Uterus (tissue), 4 donors: ENCODE measurements at places on chromosomes 3 and 15. TPM values are rescaled to one million over a fixed set of nuclear protein-coding genes. Genes with fewer than 3 reads are reported as not detected.

- no peak for DNase-seq
Measured at GRCh38 chr3:64067506-64068346, 44.4 kb upstream of the PSMD6 start.

The RASL12 gene
- 116 TPM for total RNA-seq

DNA sequence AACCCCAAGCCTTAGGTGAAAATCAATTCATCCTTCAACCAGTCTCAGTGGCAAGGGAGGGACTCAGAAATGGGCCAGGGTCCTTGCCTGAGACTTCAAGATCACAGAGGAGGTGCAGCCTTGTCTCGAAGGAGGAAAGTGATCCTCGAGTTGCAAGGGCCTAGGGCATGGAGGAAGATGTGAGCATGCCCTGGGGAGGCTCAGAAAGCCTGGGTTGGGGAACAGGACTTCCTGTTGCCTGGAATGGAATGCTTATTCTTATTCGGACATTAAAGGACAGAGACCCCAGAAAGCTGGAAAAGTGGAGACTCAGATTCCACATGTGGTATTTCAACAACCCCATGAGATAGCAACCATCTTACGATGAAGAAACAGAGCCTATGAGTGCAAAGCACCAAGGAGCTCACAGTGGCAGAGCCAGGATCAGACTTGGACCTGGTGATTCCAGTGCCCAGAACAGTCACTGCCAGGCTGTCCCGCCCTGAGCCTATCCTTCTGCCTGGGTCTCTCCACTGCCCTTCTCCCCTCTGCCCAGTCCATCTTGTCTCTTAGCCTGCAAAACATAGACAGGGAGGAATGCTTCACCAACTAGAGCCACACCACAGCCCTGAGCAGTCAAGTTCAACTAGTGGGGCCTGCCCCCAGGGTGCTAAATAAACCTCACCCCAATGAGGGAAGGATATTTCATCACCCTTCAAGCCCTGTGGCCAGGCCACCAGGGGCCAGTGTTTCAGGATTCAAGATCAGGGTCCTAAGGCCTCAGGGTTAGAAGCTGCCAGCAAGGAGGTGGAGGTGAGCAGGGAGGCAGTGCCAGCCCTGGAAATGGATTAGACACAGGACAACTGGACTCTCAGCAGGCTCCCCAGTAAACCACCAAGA, 21.9 kb downstream of the DAPK2 start:
- DNase-seq: no peak

DNA sequence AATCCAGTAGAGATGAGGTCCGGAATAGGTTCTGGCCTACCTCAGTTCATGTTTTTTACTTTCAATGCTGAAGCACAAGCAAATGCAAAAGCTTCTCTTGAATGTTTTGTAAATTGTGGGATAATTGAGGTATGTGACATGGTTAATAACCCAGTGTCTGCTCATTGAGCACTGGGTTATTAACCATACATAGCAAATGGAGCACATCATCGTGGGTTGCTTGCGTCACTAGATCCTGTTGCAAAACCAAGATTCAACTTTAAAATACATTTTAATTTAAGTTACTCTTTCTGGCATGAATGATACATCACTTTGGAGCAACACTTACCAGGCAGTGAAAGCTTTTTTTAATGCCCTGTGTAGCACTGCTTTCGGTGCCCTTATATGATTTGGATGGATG, 165.6 kb downstream of the IGF1R start:
- no peak for DNase-seq

GRCh38 chr3:126261037-126261436, 80.7 kb upstream of the ALDH1L1 start:
- DNase-seq: peak; percentile 84

GRCh38 chr3:104717828-104718196, 648.9 kb upstream of the ALCAM start:
- no peak for DNase-seq

The SLC25A38 gene
- 30.3 TPM for total RNA-seq

DNA sequence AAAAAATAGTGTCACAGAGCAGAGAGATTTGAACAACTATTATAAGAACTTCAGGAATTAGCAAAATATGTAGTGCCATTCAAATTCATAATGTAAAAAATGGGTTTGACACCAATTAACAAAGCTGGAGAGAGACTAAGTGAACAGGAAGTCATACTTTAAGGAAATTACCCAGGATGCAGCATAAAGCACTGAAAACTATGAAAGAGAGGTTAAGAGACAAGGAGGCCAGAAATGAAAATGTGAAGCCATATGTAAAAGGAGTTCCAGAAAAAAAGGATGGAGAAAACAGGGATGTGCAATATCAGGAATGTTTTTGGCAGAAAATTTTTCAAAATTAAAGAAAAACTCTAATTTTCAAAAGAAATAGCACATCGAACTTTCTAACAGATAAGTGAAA, 57.6 kb downstream of the SLCO2A1 start:
- DNase-seq: no peak

DNA sequence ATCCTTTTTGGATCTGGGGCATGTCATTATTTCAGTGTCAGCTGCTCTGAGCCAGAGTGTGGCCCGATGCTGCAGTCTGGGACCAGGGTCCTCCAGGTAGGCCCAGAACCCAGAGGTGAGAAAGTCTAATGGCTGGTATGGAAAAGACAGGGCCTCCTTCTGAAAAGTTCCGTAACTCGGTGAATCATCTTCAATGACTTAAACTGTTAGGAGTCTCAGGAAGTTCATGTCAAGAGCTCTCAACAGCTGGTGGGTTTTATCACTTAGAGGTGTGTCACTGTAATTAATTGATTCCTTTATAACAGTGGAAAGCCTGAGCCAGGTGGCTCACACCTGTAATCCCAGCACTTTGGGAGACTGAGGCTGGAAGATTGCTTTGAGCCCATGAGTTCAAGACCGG, 28.5 kb upstream of the PDE8A start:
- no peak for DNase-seq

The RPN1 gene
- total RNA-seq: 159 TPM

DNA sequence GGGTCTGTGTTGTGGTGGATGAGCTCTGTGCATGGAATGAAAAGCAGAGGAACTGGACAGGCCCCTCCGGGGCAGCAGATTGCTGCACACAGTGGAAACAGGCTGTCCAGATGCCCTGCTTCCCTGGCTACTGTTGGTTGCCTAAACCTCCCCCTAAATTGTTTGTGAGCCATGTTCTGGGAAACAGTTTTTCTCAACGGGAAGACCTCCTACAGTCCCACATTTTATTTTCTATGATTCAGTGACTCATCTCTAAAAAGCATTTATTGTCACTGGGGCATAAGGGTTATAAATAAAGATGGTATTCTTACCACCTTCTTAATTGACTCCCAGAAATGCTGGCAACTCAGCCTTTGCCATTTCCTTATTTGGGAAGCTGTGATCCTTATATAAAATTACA, 20.3 kb upstream of the PTPN9 start:
- no peak for DNase-seq

DNA sequence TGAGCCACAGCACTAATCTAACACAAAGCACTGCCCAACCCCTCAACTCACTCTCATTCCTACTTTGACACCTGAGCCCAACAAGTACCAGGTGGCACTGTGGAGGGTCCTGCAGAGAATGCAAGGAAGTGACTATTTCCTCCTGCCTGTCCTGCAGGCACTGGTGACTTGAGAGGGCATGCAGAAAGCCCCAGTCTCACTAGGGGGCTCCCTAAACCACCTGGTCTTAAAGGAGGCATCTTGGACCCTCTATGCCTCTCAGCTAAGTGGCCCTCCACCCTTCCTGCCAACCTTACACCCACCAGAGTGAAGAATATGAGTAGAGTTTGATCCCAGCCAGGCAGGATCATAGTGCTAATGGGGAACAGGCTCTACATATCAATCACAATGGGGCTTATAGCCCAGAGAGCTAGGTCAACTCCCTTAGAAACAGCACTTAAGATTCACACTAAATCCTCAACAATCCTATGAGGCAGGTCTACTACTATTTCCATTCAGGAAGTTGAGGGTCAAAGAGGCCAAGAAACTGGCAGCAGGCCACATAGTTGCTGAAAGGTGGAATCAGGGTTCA, 15.2 kb downstream of the TRAIP start:
- no peak for DNase-seq

The ACP3 gene
- total RNA-seq: not detected

The GPR160 gene
- 8.6 TPM for total RNA-seq

DNA sequence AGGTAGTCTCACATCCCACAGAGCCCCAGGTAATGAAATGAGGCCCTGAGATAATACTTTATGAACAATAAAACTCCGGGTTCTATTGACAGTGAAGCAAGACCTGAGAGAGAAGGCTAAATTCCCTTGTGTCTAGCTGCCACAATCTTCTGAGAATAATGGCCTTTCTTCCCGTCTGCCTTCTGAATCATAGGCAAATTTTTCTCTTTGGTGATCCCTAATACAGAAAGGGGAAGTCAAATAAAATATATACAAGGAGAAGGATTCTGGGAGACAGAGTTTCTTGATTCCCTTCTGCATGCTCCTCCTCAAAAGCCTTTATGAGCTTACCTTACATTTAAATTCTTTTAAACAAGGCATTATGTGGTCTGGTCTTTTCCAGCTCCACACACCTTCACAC, 29.9 kb upstream of the CCR2 start:
- no peak for DNase-seq

The TMEM108 gene
- not detected for total RNA-seq

DNA sequence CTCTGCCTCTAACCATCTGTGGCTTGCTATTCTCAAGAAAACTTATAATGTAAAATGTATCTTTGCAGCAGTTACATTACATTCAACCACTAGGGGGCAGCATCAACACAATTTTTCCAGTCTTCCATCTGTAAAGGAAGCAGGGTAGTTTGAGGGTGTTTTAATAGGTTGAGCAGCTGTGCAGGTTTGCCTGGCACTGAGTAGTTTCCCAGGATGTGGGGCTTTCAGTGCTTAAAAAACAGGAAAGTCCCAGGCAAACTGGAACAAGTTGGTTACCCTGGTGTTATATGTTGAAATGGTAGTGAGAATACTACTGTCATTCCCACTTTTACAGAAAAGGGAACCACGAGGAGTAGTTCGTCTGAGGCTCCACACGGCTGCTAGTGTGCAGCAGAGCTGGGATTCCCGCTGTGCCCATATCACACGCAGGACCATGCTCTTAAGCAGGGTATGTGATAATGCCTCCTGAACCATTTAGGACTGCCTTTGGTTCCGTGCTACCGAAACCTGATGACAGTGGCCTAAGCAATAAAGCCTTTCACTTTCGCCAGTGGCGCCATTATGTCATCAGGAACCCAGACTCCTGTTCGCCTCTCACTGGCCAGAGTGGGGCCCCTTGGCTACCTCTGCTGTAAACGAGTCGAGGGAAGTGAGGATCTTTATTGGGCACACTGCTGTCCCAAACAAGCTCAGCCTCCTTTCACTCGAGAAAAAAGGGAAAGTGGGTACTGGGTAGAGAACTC, 64.7 kb upstream of the ZBTB38 start:
- peak; percentile 65 for DNase-seq

GRCh38 chr15:54515664-54516582, 537.7 kb downstream of the UNC13C start:
- DNase-seq: no peak

GRCh38 chr3:163562625-163563024, 1515.7 kb downstream of the SI start:
- no peak for DNase-seq

GRCh38 chr3:44516230-44516629, 38.8 kb upstream of the ZNF445 start:
- no peak for DNase-seq

The ALPK3 gene
- 5.8 TPM for total RNA-seq

The CFAP100 gene
- total RNA-seq: 2.8 TPM

The LIPC gene
- 0.28 TPM for total RNA-seq

DNA sequence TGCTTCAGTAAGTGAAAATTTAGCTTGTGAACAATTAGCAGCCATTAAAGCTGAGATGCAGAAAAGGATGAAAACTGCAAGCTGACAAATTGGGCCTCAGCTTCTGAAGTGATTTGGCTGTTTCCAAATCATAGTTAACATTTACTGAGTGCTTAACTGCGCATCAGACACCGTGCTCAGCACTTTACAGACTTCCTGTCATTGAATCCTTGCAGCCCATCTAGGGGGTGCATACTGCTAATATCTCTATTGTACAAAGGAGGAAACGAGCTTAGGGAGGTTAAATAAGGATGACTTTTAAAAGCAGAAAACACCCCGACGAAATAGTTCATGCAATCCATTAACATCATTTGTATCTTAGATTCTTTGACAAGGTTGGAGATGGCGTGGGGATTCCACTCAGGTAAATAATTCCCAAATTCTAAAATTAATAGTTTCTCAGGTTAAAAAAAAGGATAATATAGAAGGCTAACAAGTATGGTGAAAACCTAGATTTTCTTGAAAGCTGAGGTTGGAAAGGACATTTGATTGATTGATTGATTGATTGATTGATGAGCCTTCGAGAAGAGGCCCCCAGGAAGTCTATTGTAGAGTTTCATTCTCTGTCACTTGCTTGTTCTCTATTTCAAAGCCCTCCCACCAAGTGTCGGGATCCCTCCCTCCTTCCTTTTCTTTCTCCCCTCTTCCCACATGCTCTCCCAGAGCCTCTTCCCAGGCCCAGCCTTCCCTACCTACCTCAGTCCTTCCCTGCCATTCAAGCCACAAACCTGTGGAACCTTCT, 23.5 kb upstream of the EPHB3 start:
- DNase-seq: no peak

The ITIH1 gene
- total RNA-seq: not detected

The ATP13A5 gene
- total RNA-seq: not detected

GRCh38 chr15:56744701-56745683, 11.7 kb upstream of the ZNF280D start:
- DNase-seq: no peak

- DNase-seq: peak; percentile 85
Measured at GRCh38 chr15:77633134-77633912, 611 bp upstream of the LINGO1 start.

DNA sequence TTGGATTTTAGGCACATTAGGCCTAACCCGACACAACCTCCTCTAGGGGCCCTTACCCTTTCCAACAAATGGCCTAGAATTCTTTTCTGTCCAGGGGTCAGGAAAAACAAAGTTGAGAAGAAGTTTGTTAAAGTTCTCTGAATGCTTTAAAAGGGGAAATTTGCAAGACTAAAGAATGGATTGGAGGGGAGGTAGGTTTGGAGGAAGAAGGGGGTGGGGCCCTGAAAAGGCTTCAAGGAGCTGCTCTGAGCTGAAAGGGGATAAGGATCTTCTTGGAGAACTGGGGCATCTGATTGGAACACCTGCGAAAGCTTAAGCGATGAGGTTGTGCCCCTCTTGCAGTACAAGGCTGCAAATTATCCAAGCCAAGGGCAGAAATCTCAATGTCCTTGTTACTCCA, 3.9 kb upstream of the SENP2 start:
- no peak for DNase-seq

The SLC24A5 gene
- total RNA-seq: 0.29 TPM
